Esophagus muscularis mucosa (tissue), 4 donors: ENCODE measurements at places on chromosomes 7 and 10. TPM values are rescaled to one million over a fixed set of nuclear protein-coding genes. Genes with fewer than 3 reads are reported as not detected.
A peak's percentile ranks its signal among the peaks of the same experiment; 100 is the strongest.

ADAP1 gene
- 91.0 TPM for total RNA-seq

RPEL1 gene
- not detected for total RNA-seq

- H3K36me3 ChIP-seq, result peaks cover 13% of the 10 kb centered on the region
- H3K4me3 ChIP-seq, result no peak overlapping the region
- DNase-seq, result no peak
- no peaks in the 10 kb centered on the region for H3K27me3 ChIP-seq
- no peak overlapping the region for H3K27ac ChIP-seq
Measured at GRCh38 chr7:44973610-44974401, 5.0 kb downstream of the MYO1G start.

CALML3 gene
- not detected for total RNA-seq

- peaks cover 29% of the 10 kb centered on the region for H3K4me1 ChIP-seq
- peak within 1 kb of the TSS; percentile 55 for H3K4me3 ChIP-seq
- H3K27me3 ChIP-seq, result no peaks in the 10 kb centered on the region
- H3K36me3 ChIP-seq, result no peaks in the 10 kb centered on the region
Measured at GRCh38 chr7:111090846-111091245, at the start of gene LRRN3. LRRN3 (plus strand) TSS chr7:111091127; CDS start chr7:111122773, 31,646 bp downstream.

DNA sequence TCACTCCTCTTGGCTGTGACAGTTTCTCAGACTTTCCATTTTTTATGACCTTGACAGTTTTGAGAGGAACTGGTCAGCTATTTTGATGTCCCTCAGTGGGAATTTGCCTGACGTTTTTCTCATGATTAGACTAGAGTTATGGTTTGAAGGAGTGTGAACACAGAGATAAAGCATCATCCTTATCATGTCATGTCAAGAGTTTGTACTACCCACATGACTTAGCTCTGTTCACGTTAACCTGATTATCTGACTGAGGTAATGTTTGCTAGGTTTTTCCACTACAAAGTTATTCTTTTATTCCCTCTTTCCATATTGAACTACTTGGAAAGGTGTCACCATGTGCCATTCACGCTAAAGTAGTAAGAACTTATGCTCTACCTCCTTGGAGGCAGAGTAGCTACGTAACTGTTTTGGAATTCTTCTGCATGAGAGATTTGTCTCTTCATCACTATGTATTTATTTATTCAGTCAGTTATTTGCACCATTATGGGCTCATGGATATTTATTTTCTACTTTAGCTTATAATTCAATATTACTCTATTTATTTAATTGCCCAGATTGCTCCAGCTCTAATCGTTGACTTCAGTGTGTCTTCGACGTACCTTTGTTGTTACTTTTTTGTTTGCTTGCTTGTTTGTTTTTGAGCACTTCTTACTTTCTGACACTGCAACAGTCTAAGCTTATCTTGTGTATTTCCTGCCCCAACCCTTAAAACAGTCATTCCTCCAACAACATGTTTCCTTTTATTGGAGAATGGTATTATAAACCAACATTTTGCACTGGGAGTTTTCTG, 50.4 kb downstream of the CPED1 start:
- no peaks in the 10 kb centered on the region for H3K36me3 ChIP-seq
- H3K4me1 ChIP-seq, result peaks cover 23% of the 10 kb centered on the region
- no peaks in the 10 kb centered on the region for H3K27me3 ChIP-seq

DNA sequence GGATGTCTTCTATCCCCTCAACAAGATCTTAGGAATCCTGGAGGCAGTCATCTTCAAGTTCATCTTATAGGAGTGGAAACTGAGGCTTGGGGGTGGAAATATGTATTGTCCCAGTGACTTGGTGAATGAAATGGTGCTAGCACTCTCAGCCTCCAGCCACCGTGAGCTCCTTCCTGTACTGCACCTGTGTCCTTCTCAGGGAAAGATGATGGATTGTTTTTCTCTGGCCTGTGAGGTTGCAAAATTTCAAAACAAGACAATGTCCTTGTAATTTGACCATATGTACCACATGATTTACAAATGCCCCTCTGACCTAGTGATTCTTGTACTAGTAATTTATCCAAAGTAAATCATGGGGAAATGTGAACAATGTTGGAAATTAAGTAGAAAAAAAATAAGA, 71.0 kb upstream of the CHCHD3 start:
- H3K4me1 ChIP-seq, result no peaks in the 10 kb centered on the region
- no peaks in the 10 kb centered on the region for H3K36me3 ChIP-seq
- H3K4me3 ChIP-seq, result no peak overlapping the region
- no peaks in the 10 kb centered on the region for H3K27me3 ChIP-seq
- H3K27ac ChIP-seq, result no peak overlapping the region

- no peaks in the 10 kb centered on the region for H3K36me3 ChIP-seq
- no peak for DNase-seq
- no peaks in the 10 kb centered on the region for H3K27me3 ChIP-seq
- no peak overlapping the region for H3K27ac ChIP-seq
- H3K4me1 ChIP-seq, result peaks cover 15% of the 10 kb centered on the region
Measured at GRCh38 chr7:71504697-71505441, 372.9 kb downstream of the GALNT17 start.

PRRT4 gene
- total RNA-seq, result not detected

STOX1 gene
- total RNA-seq, result 13.6 TPM

PRLHR gene
- 0.78 TPM for total RNA-seq

GRCh38 chr7:89336121-89336520, 540.6 kb upstream of the TEX47 start:
- no peak overlapping the region for H3K4me3 ChIP-seq
- DNase-seq, result no peak
- H3K27me3 ChIP-seq, result no peaks in the 10 kb centered on the region

ARHGEF35 gene
- total RNA-seq, result 1.5 TPM

SP4 gene
- 19.7 TPM for total RNA-seq

GRCh38 chr10:33878238-33878786, 543.8 kb upstream of the NRP1 start:
- no peak overlapping the region for H3K27ac ChIP-seq
- no peaks in the 10 kb centered on the region for H3K27me3 ChIP-seq
- H3K36me3 ChIP-seq, result no peaks in the 10 kb centered on the region
- DNase-seq, result no peak
- peaks cover 4% of the 10 kb centered on the region for H3K4me1 ChIP-seq

DNA sequence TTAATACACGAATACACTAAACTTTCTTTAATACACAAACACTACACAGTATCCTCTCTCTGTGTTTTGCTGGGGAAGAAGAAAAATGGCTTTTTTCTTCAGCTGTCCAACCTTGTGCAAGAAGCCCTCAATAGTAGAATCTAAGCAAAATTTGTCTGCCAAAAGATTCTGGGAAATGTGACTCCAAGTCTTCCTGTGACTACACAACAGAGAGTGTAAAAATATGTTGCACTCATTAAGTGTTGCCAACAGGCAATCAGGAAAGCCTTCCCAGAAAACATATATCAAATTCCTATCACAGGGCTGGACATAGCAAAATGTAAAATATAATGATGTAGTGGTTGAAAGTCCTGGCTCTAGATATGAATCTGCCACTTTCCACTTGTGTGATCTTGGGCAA, 825.1 kb upstream of the ZWINT start:
- H3K27me3 ChIP-seq, result no peaks in the 10 kb centered on the region
- no peaks in the 10 kb centered on the region for H3K36me3 ChIP-seq
- no peak overlapping the region for H3K4me3 ChIP-seq
- no peaks in the 10 kb centered on the region for H3K4me1 ChIP-seq

NPFFR1 gene
- total RNA-seq, result not detected

SPDYE16 gene
- not detected for total RNA-seq

DNA sequence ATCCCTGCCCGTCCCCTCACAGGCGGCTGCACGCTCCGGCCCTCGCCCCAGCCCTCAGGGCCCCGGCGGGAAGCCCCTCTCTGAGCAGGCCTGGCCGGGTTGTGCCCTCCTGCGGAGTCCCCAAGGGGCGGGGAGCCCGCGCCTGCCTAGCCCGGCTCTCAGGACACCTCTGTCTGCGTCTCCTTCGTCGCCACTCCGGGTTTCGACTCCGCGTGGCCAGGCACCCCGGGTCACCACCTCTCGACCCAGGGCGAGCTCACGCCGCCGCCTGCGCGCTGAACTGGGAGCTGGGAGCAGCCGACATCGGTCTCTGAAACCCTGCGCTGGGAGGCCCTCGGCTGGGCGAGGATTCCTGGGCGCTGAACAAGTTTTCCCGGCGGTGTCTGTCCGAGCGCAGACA, 6.2 kb upstream of the OGDHL start:
- no peaks in the 10 kb centered on the region for H3K4me1 ChIP-seq
- no peak for DNase-seq
- no peak overlapping the region for H3K4me3 ChIP-seq
- H3K36me3 ChIP-seq, result no peaks in the 10 kb centered on the region
- H3K27ac ChIP-seq, result no peak overlapping the region
- no peaks in the 10 kb centered on the region for H3K27me3 ChIP-seq

DNA sequence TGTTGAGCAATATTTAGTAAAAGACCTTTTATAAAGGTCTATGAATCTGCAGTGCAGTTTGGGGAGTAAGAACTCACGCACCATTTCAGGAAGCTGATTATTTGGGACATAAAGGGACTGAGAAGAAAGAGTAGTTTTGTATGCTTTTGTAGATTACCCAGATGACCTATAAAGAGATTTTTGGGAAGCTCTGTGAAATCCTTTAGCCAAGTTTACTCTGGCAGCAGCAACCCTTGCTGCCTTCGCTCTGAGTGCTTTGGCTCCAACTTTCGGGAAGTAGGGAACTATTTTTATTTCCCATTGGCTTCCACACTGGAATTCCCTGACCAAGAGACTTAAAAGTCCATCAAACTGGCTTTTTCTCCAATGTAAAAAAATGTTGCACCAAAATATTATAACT, 1110.1 kb upstream of the PHF14 start:
- DNase-seq, result no peak
- H3K36me3 ChIP-seq, result no peaks in the 10 kb centered on the region
- H3K4me3 ChIP-seq, result no peak overlapping the region
- H3K27ac ChIP-seq, result no peak overlapping the region

DNA sequence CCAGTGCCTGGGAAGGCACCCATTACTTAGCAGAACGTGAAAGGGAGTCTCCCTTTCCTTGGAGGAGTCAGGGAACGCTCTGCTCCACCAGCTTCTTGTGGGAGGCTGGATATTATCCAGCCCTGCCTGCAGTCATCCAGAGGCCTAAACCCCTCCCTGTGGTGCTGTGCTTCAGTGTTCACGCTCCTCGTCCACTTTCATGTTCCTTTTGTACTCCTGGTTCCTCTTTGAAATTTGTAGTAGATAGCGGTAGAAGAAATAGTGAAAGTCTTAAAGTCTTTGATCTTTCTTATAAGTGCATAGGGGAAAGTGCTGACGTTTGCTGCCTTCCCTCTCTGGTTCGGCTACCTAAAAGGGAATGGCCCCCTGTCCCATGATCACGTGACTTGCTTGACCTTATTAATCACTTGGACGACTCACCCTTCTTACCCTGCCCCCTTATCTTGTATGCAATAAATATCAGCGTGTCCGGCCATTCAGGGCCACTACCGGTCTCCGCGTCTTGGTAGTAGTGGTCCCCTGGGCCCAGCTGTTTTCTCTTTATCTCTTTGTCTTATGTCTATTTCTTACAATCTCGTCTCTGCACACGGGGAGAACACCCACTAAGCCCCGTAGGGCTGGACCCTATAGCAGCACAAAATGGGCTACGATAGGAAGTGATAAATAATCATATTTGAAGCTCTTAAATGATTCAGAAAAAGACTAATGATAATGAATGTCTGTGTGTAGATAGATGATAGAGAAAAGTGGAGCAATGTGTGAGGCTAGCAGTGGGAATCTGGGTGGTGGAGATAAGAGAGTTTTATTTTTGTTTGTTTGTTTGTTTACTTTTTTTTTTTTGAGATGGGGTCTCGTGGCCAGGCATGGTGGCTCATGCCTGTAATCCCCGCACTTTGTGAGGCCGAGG, 5.8 kb upstream of the ESYT2 start:
- peak; percentile 78 for DNase-seq
- no peak overlapping the region for H3K27ac ChIP-seq
- H3K27me3 ChIP-seq, result no peaks in the 10 kb centered on the region
- H3K36me3 ChIP-seq, result no peaks in the 10 kb centered on the region
- peaks cover 9% of the 10 kb centered on the region for H3K4me1 ChIP-seq
- H3K4me3 ChIP-seq, result no peak overlapping the region

- H3K27me3 ChIP-seq, result no peaks in the 10 kb centered on the region
- H3K27ac ChIP-seq, result no peak overlapping the region
- no peak overlapping the region for H3K4me3 ChIP-seq
- no peak for DNase-seq
Measured at GRCh38 chr7:85600395-85600794, 413.5 kb upstream of the SEMA3D start.

DNA sequence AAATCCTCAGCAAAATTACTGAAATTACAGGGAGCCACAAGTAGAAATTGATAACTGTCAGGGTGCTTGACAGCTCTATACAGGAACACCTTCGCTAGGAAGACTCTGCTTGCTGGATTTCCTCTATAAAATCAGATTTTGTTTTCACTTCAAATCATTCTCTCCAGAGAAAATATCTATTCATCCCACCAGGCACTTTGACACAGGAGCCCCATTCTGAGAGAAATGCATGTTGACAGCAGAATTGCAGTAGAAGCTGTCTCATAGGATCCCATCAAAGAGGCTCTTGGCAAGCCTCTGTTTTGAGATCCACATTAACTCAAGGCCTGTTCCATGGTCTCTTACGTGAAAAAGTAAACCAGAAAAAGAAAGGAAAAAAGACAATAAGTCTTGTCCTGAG, 116.8 kb downstream of the PDE1C start:
- H3K27ac ChIP-seq, result no peak overlapping the region
- peaks cover 34% of the 10 kb centered on the region for H3K4me1 ChIP-seq
- DNase-seq, result no peak

KIN gene
- 4.8 TPM for total RNA-seq
